ENCODE measurements at places on chromosomes 5 and 9. TPM values are rescaled to one million over a fixed set of nuclear protein-coding genes. Genes with fewer than 3 reads are reported as not detected.

- peaks cover 7% of the 10 kb centered on the region for H3K4me1 ChIP-seq
- no peaks in the 10 kb centered on the region for H3K27me3 ChIP-seq
- H3K36me3 ChIP-seq = no peaks in the 10 kb centered on the region
- H3K4me3 ChIP-seq = no peak overlapping the region
These were observed 32.2 kb downstream of the ENTREP1 start for GRCh38 chr9:69357030-69357775.

Gene PCDHGA6
- 0.80 TPM for total RNA-seq

- H3K27me3 ChIP-seq = no peaks in the 10 kb centered on the region
- no peak for DNase-seq
- H3K27ac ChIP-seq = no peak overlapping the region
These were observed 113.2 kb downstream of the TLE4 start for GRCh38 chr9:79684711-79685575.

DNA sequence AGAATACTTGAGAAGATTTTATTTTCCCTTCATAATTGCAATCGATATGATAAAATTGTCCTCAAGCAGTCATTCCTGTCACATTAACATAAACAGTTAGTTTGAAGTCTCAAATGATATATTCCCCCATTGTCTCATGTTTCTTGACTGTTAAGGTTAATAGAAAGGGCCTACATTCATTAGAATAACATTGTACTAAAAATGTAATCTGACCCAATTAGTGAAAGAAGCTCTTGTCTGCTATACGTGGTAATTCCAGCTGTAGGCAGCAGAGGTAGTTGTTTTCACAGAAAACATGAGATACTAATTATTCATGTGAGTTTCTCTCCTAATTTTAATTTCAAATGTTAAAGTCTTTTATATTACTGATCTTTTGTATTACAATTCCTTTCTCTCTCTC lies 25.9 kb upstream of the AP3B1 start:
- no peaks in the 10 kb centered on the region for H3K36me3 ChIP-seq
- no peak overlapping the region for H3K27ac ChIP-seq
- no peaks in the 10 kb centered on the region for H3K27me3 ChIP-seq
- H3K4me3 ChIP-seq = no peak overlapping the region
- no peaks in the 10 kb centered on the region for H3K4me1 ChIP-seq

Gene OTP
- total RNA-seq = not detected

DNA sequence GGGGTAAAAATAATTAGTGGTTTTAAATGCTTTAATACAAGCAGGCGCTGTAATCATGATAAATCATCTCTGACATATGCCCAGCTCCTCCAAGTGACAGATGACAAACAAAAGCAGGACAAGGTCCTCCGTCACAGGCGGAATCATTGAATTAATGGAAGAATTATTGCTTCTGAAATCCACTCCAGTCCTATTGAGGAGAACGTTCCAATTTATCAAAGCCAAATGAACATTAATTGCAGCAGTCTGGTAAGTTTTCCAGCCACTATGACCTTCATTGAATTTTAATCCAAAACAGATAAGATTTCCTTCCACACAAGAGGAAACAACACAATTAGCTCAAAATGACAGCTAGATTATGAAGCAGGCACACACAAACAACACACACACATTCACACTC lies 136.8 kb downstream of the ASTN2 start:
- DNase-seq = no peak
- H3K27me3 ChIP-seq = no peaks in the 10 kb centered on the region
- peaks cover 25% of the 10 kb centered on the region for H3K4me1 ChIP-seq
- H3K36me3 ChIP-seq = no peaks in the 10 kb centered on the region

Gene BARHL1
- not detected for total RNA-seq

DNA sequence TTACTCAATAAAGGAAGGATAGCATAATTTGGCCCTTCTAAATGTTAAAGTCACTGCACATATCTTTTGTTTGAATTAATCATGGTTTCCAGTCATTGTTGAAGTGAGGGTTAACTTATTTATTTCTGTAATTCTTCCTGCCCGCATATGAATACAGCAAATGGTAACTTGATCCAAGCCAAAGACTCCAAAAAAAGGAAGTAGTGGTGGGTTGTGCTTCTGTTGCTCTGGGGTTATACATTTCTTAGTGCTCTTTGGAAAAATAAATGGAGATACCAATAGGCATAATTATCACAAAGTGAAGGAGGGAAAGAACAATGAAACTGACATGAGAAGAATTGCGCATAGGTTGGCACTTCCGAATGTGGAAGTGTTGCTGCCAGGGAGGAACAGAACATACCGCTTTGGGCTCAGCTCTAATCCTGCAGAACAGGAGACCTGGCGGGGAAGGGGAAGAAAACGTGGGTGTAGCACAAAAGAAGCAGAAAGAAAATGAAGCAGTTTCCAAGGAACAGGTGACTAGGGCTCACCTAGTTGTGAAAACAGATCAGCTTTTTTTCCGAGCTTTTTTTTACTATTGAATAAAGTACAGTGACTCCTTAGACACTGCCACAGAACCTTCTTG lies 69.7 kb upstream of the TAF11L2 start:
- no peak overlapping the region for H3K4me3 ChIP-seq
- no peaks in the 10 kb centered on the region for H3K36me3 ChIP-seq
- H3K27me3 ChIP-seq = no peaks in the 10 kb centered on the region
- no peaks in the 10 kb centered on the region for H3K4me1 ChIP-seq

Gene IFNK
- not detected for total RNA-seq

DNA sequence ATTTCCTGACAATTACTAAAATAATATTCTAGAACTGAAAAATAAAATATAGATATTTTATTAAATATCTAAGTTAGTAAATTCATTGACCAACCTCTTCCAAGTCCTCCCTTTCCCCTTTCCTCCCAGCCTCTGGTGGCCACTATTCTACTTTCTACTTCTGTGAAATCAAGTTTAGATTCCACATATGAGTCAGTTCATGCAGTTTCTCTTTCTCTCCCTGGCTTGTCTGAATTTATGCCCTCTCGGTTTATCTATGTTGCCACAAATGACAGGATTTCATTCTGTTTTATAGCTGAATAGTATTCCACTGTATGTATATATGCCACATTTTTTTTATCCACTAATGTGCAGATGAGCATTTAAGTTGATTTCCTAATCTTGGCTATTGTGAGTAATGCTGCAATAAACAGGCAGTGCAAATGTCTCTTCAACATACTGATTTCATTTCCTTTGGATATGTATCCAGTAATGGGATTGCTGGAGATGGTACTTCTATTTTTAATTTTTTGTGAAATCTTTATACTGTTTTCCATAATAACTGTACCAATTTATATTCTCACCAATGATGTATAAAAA lies 52.3 kb downstream of the WDR36 start:
- no peak overlapping the region for H3K4me3 ChIP-seq
- no peak overlapping the region for H3K27ac ChIP-seq
- H3K36me3 ChIP-seq = no peaks in the 10 kb centered on the region
- no peaks in the 10 kb centered on the region for H3K27me3 ChIP-seq

DNA sequence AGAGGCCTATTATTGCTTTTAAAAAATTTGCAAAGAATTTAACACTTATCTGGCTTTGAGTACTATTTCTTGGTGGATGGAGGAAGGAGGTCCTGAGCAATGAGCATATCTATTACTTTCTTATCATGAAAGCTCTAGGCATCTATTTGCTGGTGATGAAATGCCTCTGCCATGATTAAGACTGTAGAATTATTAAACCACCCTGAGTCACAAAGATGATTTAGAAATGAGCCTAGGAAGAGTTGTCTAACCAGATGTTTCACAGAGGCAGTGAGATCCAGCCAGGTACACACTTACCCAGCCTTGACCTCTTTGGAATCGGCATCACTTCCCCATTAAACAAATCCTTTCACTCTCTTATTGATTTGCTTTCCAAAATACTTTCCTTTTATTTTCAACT lies 304.4 kb upstream of the KIF2A start:
- H3K4me1 ChIP-seq = peaks cover 13% of the 10 kb centered on the region
- no peak overlapping the region for H3K4me3 ChIP-seq
- H3K27ac ChIP-seq = no peak overlapping the region
- H3K36me3 ChIP-seq = no peaks in the 10 kb centered on the region

Gene DIPK1B
- 51.3 TPM for total RNA-seq

- peaks cover 5% of the 10 kb centered on the region for H3K27me3 ChIP-seq
- no peak for DNase-seq
- H3K27ac ChIP-seq = no peak overlapping the region
- H3K4me3 ChIP-seq = no peak overlapping the region
- no peaks in the 10 kb centered on the region for H3K36me3 ChIP-seq
These were observed 298.4 kb upstream of the SEMA6A start for GRCh38 chr5:116872986-116873385.

Gene CFAP157
- total RNA-seq = 1.3 TPM

Gene CCL28
- not detected for total RNA-seq

GRCh38 chr5:43608406-43608805 lies 5.4 kb downstream of the NNT start:
- H3K4me3 ChIP-seq = no peak overlapping the region
- no peak for DNase-seq
- H3K4me1 ChIP-seq = peaks cover 14% of the 10 kb centered on the region
- no peaks in the 10 kb centered on the region for H3K27me3 ChIP-seq
- H3K27ac ChIP-seq = no peak overlapping the region

DNA sequence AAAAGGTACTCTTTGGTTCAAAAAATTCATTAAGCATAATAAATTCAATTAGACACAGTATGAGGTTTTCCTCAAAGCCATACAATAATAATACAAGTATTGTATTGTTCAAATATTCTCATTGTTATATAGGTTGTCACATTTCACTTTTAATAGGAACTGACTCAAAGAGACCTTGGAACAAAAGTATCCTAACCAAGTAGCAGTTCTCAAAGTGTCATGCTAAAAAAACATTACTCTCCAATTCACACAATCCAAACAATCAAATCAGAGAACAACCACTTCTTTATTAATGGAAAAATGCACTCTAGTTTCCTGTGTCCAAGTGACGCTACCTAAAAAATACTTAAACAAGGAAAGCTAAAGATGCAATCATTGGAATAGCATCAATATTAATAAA lies 115.4 kb downstream of the DENND1A start:
- H3K36me3 ChIP-seq = no peaks in the 10 kb centered on the region
- H3K27ac ChIP-seq = no peak overlapping the region
- H3K27me3 ChIP-seq = no peaks in the 10 kb centered on the region
- DNase-seq = no peak

- DNase-seq = peak; percentile 45
- peaks cover 12% of the 10 kb centered on the region for H3K4me1 ChIP-seq
- H3K27me3 ChIP-seq = no peaks in the 10 kb centered on the region
- peaks cover 1% of the 10 kb centered on the region for H3K36me3 ChIP-seq
These were observed 812 bp downstream of the CACFD1 start for GRCh38 chr9:133460405-133461175.

Data from progenitor cell of endocrine pancreas (in vitro differentiated cells).